ENCODE measurements at places on chromosomes 3 and 15.

- no peak for DNase-seq
Observed at GRCh38 chr15:27481768-27482167, 510.8 kb downstream of the GABRG3 start.

GRCh38 chr15:47158573-47158972, 558.7 kb upstream of the SEMA6D start:
- DNase-seq, result no peak

DNA sequence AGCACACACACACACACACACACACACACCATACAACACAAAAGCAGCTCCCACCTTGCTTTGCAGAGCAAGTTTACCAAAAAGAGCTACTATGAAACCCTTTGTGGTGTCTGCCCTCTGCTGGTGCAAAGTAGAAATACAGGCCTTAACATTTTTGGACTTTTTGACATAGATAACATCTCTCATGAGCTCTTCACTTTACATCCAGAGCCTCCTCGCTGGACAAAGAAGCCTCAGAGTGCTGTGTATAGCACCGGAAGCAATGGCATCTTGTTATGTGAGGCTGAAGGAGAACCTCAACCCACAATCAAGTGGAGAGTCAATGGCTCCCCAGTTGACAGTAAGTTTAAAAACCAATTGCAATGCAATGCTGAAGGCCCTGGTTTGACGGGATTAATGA, 157.9 kb downstream of the CHL1 start:
- no peak for DNase-seq

- no peak for DNase-seq
Observed at GRCh38 chr15:46502667-46503066, 867.8 kb downstream of the SQOR start.

DNA sequence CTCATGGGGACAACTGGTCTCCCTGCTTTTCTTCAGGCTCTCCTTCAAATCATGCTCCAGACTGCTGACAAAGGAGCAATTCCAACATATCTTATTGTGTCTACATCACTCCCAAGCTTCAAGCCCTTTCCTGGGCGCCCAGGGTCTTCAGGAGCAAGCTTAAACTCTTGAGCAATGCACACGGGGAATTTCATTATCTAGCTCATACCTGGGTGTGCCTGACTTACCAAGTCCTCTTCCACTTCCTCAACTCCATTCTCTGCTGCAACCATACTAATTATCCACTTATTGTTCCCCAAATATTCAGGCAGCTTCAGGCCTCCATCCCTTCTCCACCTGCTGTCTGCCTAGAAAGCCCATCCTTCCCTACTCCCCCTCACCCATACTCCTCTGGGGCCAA, 50.6 kb downstream of the B3GNT5 start:
- no peak for DNase-seq

- no peak for DNase-seq
Observed at GRCh38 chr3:157182879-157183278, 22.9 kb upstream of the CCNL1 start.

DNA sequence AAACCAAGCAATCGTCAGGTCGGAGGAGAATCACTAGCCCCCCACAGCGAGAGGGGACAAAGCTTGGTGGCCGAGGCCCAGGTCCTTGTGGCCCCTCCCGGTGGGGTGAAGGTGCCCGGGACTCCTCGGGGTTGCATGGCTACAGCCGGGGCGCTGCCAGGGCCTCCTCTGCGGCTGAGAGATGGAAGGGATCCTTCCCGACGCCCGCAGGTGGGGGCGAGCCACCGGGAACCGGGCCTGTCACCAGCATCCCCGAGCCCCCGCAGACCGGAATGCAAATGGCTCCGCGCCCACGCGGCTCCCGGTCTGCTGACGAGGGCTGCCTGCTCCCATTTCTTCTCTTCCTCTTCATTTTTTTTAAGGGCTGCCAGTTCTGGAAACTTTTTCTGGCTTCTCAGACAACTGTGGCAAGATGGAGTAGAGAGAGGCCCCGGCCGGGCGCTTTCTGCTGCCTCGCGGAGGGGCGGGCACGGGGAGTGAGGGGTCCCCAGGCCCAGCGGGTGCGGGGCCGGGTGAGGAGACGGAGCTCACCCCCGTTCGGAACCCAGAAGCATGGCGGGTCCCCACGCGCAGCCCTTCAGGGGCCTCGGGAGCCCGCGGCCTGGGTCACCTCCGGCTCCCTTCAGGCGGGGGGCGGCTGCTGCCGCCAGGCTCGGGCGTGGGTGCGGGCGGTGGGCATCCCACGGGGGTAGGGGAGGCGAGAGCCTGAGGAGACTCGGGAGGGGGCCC, 27.5 kb downstream of the MELTF start:
- DNase-seq, result no peak

GRCh38 chr3:136036306-136036705, 70.8 kb downstream of the PPP2R3A start:
- no peak for DNase-seq

- DNase-seq, result no peak
Observed at GRCh38 chr3:24305795-24306467, 188.7 kb downstream of the THRB start.

GRCh38 chr3:77283108-77283507, 243.2 kb downstream of the ROBO2 start:
- DNase-seq, result no peak

DNA sequence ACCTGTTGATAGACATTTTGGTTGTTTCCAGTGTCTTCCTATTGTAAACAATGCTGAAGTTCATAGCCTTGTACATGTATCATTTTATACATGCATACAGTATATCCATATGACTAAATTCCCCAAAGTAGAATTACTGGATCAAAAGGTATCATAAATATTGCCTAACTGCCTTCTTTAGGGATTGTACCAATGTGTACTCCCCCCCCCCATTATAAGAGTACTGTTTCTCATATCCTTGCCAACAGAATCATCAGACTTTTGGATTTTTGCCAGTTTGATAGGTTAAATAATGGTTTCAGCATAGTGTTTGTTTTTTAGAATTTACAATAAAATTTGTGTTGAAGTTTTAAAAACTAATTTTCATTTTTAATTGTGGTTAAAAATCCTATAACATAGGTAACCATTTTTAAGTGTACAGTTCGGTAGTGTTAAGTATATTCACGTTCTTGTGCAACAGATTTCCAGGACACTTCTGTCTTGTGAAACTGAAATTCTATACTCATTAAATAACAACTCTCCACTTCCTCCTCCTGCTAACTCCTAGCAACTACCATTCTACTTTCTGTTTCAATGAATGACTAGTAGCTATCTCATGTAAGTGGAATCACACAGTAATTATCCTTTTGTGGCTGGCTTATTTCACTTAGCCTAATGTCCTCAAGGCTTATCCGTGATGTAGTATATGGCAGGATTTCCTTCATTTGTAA, 30.8 kb upstream of the MAP3K13 start:
- no peak for DNase-seq

DNA sequence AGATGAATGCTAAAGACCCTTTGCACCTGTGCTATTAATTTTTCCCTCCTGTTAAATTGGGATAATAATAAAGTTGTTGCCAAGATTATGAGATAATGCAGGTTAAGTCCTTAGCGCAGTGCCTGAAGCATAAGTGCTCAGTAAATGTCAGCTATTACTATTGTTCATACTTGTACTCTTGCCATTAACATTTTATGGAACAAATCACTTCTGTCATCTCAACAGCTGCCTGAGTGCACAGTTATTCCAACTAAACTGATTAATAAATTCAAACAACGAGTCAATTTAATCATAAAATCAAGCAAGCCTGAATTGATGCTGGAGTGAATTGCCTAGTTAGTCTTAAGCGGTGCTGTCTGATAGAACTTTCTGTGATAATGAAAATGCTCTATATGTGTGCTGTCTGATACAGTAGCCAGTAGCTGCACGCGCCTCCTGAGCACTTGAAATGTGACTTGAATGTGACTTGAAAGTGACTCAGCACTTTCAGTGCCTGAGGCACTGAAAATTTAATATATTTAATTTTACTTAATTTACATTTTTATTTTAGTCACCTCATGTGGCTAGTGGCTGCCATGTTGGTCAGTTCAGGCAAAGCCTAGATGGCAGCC, 198.7 kb upstream of the PFN2 start:
- no peak for DNase-seq

DNA sequence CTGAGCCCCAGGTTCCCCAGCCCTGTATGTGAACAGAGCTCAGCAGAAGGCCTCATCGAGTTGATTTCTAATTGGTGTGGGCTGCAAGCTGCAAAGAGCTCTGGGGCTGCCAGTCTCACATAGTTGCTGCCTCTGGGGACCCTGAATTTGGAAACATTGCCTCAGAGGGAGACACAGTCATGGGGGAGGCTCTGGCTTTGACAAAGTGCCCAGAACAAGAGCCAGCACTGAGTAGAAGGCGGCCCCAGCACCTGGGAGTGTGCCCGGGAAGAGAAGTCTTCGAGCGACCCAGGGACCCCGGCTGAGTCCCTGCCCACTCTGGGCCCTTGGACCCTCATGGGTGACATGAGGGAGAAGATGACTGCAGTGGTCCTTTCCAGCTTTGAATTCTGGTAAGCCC, 7.3 kb downstream of the NTRK3 start:
- no peak for DNase-seq

- DNase-seq, result no peak
Observed at GRCh38 chr3:98807561-98807960, 44.4 kb downstream of the ST3GAL6 start.

- no peak for DNase-seq
Observed at GRCh38 chr3:53805463-53806159, 40.6 kb downstream of the CHDH start.

- no peak for DNase-seq
Observed at GRCh38 chr3:178058629-178059028, 477.6 kb upstream of the KCNMB2 start.

DNA sequence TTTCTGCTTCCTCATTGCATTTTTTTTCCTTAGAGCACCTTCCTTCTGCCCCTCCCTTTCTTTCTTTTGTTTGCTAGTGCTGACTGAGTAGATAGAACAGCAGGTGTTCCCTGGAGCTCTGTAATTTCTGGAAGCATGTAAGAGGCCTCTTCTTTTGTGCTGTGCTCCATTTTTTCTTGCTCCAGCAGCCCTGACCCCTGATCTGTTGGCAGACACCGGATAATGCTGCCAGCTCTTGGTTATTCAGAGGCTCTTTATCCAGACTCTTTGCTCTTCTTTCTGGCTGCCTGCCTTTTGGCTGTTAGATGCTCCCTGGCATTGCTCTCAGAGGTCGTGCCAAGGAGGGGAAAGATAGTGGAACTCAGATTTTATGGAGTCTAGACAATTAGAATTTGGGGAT, 104.4 kb upstream of the RBMS3 start:
- no peak for DNase-seq

GRCh38 chr3:44929782-44930181, 46.2 kb downstream of the ZDHHC3 start:
- DNase-seq, result no peak

GRCh38 chr3:141125351-141125750, 74.2 kb downstream of the SPSB4 start:
- no peak for DNase-seq

GRCh38 chr3:17730318-17730967, 12.0 kb downstream of the TBC1D5 start:
- DNase-seq, result no peak

GRCh38 chr3:41434781-41435180, 235.5 kb downstream of the CTNNB1 start:
- no peak for DNase-seq

DNA sequence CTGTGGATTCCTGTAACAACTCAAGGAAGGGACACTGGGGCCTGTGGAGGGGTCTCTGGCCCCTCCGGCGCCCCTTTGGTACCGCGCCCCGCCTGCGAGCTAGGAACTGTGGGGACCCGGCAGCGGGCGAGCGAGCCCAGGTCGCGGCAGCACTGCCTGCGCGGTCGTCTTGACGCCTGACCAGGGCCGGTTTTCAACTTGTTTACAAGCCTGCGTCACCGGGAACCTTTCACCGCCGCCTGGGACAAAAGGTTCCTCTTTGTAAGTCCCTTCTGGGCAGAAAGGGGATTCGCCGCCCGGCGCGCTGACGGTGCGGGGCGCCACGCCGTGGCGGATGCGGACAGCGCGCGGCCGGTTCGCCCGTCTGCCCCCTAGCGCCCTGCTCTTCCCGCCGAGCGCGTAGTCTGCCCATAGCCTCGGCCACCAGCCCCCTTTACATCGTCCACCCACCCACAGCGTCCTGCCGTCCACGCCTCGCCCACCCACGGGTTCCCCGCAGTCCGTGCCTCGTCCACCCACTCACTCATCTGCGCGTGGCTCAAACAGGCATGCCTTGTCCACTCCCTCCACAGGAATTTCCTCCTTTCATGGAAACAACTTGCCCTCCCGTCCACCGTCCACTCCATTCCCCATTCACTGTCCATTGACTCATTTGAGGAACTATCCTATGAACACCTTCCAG, 5.5 kb upstream of the CFAP100 start:
- peak; percentile 12 for DNase-seq

- DNase-seq, result no peak
Observed at GRCh38 chr3:180040966-180041365, 4.2 kb upstream of the PEX5L start.

DNA sequence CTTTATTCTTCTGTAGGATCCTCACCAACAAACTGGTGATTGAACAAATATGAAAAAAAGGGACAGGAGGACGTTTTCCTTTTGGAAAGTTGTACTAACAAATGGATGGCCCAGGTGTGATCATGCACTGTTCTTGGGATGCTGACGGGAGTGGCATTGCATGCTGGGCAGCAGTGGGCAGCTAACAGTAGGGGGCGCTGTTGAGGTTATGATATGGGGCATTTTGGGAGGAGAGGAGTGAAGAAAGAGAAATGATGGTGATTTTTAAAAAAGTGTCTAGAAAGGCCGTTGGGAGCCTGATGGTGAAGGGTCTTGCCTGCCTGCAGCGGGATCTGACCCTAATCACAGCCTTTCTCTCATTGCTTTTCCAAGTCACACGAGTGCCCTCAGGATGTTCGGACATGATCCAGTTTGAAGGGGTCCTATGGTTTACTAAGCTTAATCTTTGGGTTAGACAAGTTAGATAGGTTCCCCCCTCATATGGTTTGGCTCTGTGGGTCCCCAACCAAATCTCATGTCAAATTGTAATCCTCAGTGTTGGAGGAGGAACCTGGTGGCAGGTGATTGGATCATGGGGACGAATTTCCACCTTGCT, 46.2 kb upstream of the PRTG start:
- peak; percentile 6 for DNase-seq

DNA sequence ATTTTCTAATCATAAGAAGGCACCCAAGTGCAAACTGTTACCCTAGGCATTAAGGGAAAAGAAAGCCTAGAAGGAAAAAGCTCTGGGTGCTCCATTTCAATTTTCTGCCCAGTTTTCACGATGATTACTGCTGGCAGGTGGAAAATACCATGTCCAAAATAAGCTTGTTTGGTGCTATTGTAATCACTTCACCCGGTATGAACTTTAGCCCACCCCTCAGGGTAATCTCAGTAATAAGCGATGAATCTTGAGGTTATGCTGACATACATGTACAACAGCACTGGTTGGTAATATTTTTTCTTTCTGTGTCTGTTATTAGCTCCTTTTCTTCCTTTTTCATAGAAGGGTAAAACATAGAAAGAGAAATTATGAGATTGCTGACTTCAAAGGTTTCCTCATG, 88.6 kb upstream of the MEX3B start:
- DNase-seq, result no peak

DNA sequence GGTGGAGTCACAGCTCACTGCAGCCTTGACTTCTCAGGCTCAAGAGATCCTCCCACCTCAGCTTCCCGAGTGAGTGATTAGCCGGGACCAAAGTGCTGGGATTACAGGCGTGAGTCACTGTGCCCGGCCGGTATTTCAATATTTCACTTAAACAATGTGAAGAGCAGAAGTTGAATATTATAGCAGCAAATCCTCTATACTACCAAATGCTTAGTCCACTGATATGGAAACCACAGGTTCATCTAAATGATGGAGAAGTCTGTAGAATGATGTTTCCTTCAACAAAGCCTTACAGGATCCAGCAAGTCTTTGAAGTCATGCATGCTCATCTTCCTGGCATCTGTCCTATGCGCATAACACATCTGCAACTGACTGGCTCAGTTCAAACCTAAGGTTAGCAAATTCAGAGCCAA, 20.3 kb upstream of the UACA start:
- no peak for DNase-seq

All from activated CD8-positive, alpha-beta memory T cell treated with anti-CD3 and anti-CD28 coated beads for 1 hour (primary cell).